HFFc6 (cell line): ENCODE measurements at places on chromosomes 4 and X. TPM values are rescaled to one million over a fixed set of nuclear protein-coding genes. Genes with fewer than 3 reads are reported as not detected.

The ABLIM2 gene
- total RNA-seq: not detected in 3 replicates

The DIPK2B gene
- not detected in 3 replicates for total RNA-seq

The CTSO gene
- 2.5 to 4.2 TPM (median 2.8 TPM) in 3 replicates for total RNA-seq

The RNF128 gene
- 0.13 and 0.14 TPM in 2 replicates for total RNA-seq

DNA sequence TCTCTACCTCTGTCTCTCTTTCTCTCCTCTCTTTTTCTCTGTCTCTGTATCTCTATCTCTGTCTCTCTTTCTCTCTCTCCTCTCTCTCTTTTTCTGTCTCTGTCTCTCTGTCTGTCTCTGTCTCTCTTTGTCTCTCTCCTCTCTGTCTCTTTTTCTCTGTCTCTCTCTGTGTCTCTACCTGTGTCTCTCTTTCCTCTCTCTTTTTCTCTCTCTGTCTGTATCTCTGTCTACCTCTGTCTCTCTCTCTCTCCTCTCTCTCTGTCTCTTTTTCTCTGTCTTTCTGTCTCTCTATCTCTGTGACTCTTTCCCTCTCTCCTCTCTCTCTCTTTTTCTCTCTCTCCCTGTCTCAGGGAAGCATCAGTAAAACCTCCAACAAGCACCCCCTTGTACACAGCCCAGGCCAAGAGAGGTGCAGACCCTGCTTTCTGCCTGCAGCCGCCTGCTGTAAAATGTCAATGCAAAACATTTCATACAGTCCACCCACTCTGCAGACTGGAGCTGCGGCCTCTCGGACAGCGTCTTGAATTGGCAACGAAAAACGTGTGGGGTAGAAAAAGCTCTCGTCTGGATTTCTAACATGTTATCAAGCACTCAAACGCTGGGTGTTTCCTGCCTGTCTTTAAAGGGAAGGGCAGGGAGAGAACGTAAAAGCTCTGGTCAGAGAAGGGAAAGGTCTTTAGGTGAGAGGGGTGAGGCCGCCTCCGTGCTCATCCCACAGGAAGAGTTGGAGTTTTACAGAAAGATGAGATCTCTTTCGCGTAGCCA is 3.7 kb upstream of the SHOX start:
- DNase-seq: peak; percentile 84

GRCh38 chr4:36254371-36254770 is 10.1 kb upstream of the ARAP2 start:
- DNase-seq: no peak

DNA sequence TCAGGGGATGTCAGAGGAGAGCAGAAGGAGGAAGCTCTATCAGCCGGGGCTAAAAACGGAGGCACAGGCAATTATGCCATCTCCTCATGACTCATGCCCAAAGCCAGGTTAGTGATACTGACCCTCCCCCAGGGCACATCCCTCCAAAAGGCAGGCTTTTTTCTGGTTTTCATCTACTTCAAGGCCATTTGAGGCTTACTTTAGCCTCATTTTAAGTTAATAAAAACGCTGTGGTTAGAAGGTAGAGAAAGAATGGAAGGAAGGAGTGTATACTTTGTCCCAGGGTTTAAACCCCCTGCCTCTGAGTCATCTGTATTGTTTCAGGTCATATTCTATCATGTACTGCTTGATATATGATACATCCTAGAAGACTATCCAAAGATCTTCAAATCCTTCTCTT is 89.7 kb upstream of the NDP start:
- DNase-seq: no peak

DNA sequence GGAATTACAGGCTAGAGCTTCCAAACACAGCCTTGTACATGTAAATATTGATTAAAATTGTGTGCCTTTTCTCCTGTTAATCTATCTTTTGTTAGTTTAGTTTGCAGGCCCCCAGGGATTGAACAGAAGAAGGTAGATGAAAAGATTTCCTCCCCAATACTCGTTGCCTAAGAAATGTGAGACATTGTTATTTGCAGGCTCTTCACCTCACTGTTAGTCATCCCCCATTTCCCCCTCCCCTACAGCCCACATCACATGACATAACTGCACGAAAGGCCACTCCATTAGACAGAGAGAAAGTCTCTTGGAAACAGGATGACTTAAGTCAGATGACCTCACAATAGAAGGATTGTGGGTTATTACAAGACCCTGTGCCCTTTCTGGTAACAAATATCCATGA is 13.3 kb upstream of the MID1 start:
- peak; percentile 78 for DNase-seq

DNA sequence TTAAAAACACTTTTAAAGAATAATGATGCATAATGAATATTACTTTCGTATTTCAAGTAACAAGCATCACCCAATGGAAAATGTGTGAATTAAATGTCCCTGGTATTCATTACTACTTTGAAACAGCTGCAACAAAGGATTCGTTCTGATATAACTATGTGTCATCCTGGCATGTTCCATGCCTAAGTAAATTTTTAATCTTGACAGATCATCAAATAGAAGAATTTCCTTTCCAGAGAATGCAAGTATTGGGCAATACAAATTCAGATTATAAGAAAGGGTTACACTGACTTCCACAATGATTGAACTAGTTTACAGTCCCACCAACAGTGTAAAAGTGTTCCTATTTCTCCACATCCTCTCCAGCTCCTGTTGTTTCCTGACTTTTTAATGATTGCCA is 105.3 kb downstream of the SPCS3 start:
- no peak for DNase-seq

DNA sequence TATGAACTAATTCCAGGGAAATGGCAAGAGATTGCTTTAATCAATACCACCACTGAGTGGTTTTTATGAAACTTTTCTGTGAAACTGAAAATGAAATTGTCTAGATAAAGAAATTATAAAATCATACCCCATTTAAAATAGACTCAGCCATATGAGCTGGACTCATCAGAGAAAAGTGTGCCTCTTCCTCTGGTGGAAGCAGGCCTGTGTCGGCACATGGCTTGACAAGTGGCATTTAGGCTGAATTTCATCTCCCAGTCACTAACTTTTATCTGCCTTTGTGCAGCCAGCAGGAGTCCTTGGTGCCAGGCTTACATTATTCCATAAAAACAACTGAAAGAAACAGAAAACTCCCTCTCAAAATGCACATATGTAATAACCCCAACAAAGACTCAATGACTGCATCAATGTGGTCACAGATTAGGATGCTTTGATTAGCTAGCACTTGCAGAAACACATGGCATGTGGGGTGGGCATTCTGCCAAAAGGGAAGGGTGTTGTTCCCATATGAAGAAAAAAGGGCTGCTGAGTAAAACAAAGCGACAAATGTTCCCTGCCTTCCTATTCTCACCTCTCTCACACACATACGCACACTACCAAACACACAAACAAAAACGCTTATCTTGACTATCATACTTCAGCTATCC is 232.3 kb downstream of the PABPC4L start:
- no peak for DNase-seq

- no peak for DNase-seq
Measured at GRCh38 chr4:118032691-118033090, 1.6 kb upstream of the NDST3 start.

GRCh38 chr4:169184686-169185085 is 86.1 kb downstream of the SH3RF1 start:
- no peak for DNase-seq

GRCh38 chrX:154046940-154047610 is 27.4 kb upstream of the IRAK1 start:
- DNase-seq: no peak

DNA sequence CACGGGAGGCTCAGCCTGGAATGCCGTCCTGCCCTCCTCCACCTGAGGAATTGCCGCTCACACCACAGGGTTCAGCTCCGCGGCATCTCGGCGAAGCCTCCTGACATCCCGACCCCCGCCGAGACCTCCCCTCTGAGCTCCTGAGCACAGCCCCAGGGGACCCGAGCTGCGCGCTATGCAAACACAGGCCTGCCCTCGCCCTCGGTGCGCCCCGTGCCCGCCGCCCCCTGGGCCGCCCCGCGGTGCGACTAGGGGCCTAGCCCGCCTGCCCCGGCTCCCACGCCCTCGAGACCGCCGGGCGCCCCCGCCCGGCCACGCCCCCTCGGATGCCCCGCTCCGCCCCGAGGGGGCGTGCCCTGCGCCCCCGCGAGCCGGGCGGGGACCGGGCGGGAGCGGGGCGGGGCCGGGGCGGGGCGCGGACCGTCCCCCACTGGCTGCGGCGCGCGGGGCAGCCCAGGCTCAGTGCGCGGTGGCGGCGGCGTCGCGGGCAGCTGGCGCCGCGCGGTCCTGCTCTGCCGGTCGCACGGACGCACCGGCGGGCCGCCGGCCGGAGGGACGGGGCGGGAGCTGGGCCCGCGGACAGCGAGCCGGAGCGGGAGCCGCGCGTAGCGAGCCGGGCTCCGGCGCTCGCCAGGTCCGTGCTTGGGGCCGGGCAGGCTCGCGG is at the start of gene FGFR3:
Gene FGFR3 (plus strand): TSS at position 462 of the 664 bp plus-strand sequence. CDS start 642 bp downstream, outside the sequence.
- DNase-seq: no peak

DNA sequence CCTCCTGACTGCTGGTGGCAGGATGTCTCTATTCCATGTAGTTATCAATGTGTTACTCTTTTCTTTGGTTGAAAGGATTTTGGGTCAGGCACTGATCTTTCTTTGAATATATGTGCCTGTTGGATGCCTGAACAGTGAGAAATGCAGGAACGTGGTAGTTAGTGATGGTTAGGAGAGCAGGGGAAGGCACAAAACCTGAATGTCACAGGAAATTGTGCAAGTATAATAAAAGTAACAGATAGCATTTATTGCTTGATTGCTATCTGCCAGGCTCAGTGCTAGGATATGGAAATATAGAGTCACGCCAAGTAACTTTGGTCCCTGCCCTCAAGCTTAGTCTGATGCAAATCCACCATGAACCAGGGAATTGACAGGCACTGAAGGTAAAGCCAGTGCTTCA is 219.8 kb upstream of the FAT1 start:
- no peak for DNase-seq

DNA sequence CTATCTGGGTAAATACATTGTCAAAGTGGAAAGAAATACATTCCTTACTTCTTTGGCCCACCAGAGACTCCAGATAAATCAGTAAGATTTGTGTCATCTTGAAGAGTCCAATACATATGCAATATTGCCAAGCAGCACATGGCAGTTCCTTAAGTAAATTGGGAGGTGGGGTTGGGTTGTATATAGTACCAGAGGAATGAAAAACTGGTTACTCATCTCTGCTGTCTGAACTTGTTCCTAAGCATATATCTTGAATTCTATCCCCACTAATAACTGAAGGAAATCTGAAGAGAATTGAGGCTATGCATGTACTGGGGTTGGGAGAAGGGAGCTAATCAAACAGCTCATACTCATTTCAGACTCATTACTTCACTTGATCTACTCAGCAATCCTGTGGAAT is 14.8 kb downstream of the TCEAL8 start:
- no peak for DNase-seq

GRCh38 chr4:137474711-137475301 is 57.5 kb downstream of the PCDH18 start:
- no peak for DNase-seq

GRCh38 chr4:152064753-152065152 is 303.9 kb upstream of the GATB start:
- no peak for DNase-seq

DNA sequence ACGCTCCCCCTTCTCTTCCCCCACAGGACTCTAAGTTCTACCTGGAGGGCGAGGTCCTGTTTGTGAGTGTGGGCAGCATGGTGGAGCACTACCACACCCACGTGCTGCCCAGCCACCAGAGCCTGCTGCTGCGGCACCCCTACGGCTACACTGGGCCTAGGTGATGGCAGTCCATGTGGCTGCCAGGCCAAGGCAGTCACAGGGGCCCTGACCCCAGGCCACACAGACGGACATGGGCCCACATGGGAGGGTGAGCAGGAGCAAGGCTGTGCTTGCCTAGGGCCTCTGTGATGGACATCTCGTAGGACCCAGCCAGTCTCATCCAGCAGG is 10.0 kb upstream of the ADD1 start:
- no peak for DNase-seq

DNA sequence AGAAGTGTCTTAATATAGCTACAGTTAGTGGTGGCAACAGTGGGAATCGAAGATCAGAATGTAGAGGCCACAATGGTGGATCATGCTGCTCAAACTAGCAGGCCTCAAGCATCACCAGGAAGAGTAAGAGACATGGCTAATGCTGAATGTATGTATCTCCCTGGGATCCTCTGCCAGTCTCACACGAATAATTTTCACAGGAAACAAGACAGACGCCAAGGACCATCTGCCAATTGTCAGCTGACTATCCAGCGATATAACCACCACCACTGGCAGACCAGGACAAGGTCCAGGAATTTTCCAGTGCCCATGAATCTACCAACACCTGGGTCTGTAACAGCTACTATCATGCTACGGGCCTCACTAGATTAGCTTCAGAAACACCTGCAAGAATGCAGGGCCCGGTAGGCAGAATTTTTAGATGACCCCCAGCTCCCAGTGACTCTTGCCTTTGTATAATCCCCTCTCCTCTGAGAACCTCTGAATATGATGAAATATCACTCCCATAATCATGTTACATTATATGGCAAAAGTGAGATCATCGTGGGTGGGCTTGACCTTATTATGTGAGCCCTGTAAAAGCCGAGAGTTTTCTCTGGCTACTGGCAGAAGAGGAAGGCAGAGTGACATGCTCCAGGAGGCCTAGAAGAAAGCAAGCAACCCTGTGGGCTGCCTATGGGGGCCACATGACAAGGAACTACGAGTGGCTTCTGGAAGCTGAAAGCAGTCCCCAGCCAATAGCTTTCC is 429.8 kb downstream of the BCOR start:
- no peak for DNase-seq
